EL (cell line): ENCODE measurements at places on chromosomes 6 and 20.

GRCh38 chr6:33624856-33625255, 3.7 kb downstream of the ITPR3 start:
- no peak for DNase-seq

DNA sequence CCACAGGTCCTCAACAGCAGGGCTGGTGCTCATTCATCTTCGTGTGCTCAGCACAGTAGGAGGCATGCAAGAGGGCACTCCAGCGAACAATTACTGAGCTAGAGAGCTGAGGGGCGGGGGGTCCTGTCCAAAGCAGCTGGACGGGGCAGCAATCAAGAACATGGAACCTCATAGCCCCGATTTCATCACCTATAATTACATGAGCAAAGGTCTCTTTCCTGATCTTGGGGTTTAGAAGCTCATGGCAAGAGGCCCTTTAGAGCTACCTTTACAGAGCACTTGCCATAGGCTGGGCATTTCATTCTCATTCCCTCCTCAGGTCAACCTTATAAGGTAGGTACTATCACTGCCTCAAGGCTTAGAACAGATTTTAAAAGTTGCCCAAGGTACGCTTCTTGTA, 10.4 kb downstream of the MOCS1 start:
- no peak for DNase-seq

- peak; percentile 50 for DNase-seq
These were observed 101.7 kb upstream of the FOXA2 start for GRCh38 chr20:22686097-22686496.

DNA sequence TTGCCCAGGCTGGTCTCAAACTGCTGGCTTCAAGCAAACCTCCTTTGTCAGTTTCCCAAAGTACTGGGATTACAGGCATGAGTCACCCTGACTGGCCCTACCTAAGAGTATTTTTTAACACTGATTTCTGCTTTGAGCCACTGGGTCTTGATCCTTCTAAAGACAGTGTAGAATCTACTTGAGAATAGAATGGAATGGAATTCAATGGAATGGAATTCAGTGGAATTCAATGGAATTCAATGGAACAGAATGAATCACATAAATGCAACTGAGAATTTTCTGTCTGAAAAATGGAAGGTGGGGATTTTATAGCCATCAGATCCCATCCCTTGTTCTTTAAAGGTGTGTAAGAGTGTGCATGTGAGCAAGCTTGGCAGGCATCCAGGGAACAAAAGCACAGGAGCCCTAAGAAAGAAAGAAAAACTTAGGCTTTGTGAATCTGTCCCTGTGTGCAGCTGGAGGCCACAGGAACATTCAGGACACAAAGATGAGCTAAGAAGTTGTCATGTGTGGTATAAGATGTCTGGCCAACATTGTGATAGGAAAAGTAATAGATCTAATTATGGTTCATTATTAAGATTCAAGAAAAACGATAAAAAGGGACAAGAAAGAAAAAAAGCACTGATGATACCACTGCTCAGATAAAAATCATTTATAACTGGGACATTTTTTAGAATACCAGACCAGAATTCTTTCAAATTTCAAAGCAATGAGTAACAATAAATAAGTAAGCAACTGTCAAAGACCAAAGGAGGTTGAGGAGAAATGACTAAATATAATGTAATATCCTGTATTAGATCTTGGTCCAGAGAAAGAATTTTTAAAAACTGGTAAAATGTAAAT, 681.0 kb upstream of the GJE1 start:
- DNase-seq: peak; percentile 92

- DNase-seq: no peak
These were observed 257.2 kb downstream of the DLL1 start for GRCh38 chr6:170033666-170034065.

DNA sequence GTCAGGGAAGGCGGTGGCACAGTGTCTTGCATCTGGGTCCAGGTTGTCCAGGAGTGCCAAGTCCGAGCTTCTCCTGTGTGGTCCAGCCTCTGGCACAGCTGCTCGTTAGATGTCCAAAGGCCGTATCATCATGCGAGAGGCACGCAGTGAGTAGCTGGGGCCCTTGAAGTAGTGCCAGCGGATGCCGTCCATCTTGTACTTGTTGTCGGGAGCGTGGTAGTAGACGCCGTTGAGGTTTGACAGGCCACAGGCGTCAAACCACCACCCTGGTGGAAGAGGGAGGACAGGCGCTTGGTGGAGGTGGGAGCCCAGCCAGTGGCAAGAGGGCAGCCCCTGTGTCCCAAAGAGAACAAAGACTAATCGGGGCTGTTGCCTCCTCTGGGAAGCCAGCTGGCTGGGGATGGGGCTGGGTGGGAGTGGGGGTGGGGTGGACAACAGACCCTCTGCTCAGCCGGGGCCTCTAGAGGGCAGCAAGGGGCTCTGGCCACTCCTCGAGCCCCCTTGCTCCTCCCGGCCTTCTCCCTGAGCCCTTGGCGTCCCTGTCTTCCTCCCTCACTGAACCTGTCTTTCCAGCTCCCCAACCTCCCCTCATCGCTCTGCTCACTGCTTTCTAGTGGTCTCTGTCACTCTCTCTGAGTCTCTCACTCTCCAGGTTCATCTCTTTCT, 39.5 kb downstream of the FAM110A start:
- no peak for DNase-seq

DNA sequence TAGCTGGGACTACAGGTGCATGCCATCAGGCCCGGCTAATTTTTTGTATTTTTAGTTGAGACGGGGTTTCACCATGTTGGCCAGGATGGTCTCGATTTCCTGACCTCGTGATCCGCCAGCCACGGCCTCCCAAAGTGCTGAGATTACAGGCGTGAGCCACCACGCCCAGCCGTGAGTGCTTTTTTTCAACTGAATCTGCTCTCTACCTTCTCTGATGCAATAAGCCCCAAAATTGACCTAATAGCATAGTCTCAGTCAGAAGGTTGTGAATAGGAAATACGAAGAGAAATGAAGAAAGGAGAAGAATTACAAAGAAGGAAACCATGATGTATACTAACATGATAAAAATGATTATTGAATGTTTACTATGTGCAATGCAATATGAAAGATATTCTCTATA, 33.2 kb downstream of the BEND6 start:
- DNase-seq: no peak

- DNase-seq: no peak
These were observed 123.1 kb downstream of the MRPL14 start for GRCh38 chr6:44004136-44004535.

GRCh38 chr20:8330785-8331695, 199.0 kb downstream of the PLCB1 start:
- no peak for DNase-seq

GRCh38 chr20:45436732-45437485, 21.0 kb downstream of the PIGT start:
- DNase-seq: peak; percentile 90

- DNase-seq: peak; percentile 76
These were observed 117.9 kb downstream of the SIM1 start for GRCh38 chr6:100346828-100347227.

DNA sequence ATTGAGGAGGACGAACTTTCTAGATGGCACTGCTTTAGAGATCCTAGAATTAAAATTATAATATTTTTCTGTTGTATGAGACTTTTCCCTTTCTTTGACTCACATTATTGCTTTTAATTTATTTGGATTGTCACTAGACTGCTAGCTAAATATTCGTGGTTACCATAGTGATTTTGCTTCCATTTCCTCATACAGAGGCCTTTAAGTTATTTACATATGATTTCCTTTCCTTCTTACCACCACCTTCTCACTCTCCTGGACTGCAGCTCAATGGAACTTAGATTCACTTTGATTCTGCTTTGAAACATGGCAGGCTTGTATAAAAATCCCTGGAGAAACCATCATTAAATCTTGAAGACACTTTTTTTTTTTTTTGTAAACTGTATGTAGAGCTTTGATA, 222.9 kb downstream of the LAMA2 start:
- no peak for DNase-seq

GRCh38 chr6:71367756-71368155, 79.1 kb downstream of the OGFRL1 start:
- no peak for DNase-seq

- DNase-seq: peak; percentile 28
These were observed 80.0 kb upstream of the RPS6KA2 start for GRCh38 chr6:166707045-166707444.

GRCh38 chr6:35165630-35166071, 24.5 kb upstream of the TCP11 start:
- no peak for DNase-seq

- peak; percentile 92 for DNase-seq
These were observed 154.3 kb downstream of the MRPL14 start for GRCh38 chr6:43972913-43973300.

DNA sequence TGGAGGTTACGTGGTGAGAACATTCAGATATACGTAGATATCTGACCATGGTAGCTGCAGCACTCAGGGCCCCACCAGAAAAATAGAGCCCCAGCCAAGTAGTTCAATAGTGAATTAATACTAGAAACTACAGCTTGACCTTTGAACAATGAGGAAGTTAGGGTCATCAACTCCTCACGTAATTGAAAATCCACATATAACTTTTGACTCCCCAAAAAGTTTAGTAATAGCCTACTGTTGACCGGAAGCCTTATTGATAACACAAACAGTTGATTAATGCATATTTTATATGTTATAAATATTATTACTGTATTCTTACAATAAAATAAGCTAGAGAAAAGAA, 117.9 kb downstream of the SNX5 start:
- DNase-seq: no peak

- no peak for DNase-seq
These were observed 101.5 kb downstream of the SYCP2 start for GRCh38 chr20:59831916-59832270.

GRCh38 chr6:1606780-1607515, 2.8 kb upstream of the FOXC1 start:
- DNase-seq: no peak

- peak; percentile 68 for DNase-seq
These were observed 214.3 kb upstream of the PLCB4 start for GRCh38 chr20:8854571-8854970.

- no peak for DNase-seq
These were observed 159.8 kb upstream of the RIN2 start for GRCh38 chr20:19598117-19598850.

DNA sequence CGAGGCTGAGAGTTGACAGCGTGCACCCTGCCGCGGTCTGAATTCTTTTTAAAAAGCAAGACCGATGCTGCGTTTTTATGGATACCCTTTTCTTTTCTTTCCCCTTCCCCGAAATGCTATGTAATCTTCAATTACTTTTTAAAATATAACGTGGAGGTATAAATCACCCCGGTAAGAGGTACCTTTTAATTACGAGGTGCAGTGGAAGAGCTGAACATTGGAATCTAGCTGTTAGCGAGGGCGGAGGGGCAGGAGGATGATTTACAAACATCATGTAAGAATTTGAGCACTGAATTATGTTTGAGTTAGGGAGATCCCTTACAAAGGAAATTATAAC, 1.2 kb downstream of the EYA2 start:
- no peak for DNase-seq

GRCh38 chr6:35296931-35297600, 552 bp upstream of the DEF6 start:
- no peak for DNase-seq
